ENCODE measurements at places on chromosomes 16 and 17. TPM values are rescaled to one million over a fixed set of nuclear protein-coding genes. Genes with fewer than 3 reads are reported as not detected.

GRCh38 chr16:65201511-65201910, 79.6 kb upstream of the CDH11 start:
- DNase-seq, result no peak
- no peaks in the 10 kb centered on the region for H3K4me1 ChIP-seq
- H3K27me3 ChIP-seq, result no peaks in the 10 kb centered on the region
- H3K36me3 ChIP-seq, result no peaks in the 10 kb centered on the region
- H3K4me3 ChIP-seq, result no peak overlapping the region
- no peak overlapping the region for H3K27ac ChIP-seq

- H3K27me3 ChIP-seq, result no peaks in the 10 kb centered on the region
- H3K36me3 ChIP-seq, result peaks cover 73% of the 10 kb centered on the region
- H3K4me3 ChIP-seq, result peak overlapping the region; percentile 95
- DNase-seq, result no peak
- peak overlapping the region; percentile 66 for H3K27ac ChIP-seq
Observed at GRCh38 chr17:7575959-7576358, 3.5 kb upstream of the CD68 start.

Gene CPNE7
- 3.1 TPM for total RNA-seq

Gene USP43
- 0.28 TPM for total RNA-seq

Gene RCVRN
- total RNA-seq, result not detected

Measured in activated CD8-positive, alpha-beta memory T cell treated with anti-CD3 and anti-CD28 coated beads, Interleukin-2, amount 10 ng/mL, durations not matched to agents 7 days and 5 days (primary cell).